ENCODE measurements at places on chromosomes 5 and 9.

DNA sequence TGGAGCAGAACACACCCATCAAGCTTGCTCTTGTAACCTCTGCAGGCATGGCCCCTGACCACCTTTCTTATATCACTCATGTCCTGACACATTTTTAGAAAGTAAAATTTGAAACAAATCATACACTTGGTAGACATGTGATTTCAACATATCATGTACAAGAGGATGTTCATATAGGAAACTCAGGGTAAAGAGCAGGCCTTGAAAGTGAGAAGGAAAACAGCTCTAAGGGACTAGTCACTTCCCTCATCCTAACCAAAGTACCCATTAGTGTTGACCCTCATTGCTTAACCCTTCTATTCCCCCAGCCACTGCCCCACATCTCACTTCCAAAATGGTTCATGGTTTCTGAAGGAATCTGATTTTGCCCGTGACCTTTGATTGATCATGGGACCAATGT lies 492.4 kb upstream of the KLF4 start:
- ATAC-seq: no peak

DNA sequence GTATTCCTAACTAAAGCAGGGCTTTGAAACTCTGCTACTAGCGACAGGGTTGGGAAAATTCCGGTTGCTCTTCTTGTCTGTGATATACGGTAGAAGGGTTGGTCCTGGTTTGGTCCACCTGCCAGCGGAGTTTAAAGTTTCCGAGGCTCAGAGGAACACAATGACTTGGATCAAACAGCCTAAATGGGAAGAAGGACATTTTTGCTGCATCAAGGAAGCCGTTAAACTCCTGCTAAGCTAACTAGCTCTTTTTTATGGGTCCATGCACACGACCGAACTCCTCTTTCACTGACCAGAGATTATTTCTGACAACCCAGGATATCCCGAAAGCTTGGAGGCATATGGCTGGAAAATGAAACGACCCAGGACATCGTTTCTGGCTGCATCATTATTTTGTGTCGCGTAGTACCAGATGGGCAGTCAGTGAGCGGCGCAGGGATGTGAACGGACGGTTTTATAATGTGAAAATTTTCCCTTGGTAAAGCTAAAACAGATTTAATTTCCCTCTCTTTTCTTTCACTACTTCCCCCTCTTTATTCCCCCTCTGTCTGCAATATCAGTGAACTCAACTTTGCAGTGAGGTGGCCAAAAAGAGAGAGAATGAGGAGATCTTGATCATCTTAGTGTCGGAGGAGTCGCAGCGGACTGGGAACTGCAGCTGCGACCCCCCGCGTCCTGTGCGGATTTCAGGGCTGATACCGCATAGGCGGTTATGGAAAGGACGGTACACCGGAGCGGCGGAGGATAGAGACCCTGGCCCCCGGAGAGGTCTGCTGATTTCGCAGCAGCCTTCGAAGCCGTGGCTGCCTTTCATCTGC lies at the start of gene LURAP1L:
TSS of gene LURAP1L (plus strand) at position 160 of the 818 bp plus-strand sequence. CDS start 696 bp downstream, outside the sequence.
- ATAC-seq: peak; percentile 70

- no peak for ATAC-seq
These were observed 49.6 kb upstream of the RAPGEF6 start for GRCh38 chr5:131684595-131684994.

DNA sequence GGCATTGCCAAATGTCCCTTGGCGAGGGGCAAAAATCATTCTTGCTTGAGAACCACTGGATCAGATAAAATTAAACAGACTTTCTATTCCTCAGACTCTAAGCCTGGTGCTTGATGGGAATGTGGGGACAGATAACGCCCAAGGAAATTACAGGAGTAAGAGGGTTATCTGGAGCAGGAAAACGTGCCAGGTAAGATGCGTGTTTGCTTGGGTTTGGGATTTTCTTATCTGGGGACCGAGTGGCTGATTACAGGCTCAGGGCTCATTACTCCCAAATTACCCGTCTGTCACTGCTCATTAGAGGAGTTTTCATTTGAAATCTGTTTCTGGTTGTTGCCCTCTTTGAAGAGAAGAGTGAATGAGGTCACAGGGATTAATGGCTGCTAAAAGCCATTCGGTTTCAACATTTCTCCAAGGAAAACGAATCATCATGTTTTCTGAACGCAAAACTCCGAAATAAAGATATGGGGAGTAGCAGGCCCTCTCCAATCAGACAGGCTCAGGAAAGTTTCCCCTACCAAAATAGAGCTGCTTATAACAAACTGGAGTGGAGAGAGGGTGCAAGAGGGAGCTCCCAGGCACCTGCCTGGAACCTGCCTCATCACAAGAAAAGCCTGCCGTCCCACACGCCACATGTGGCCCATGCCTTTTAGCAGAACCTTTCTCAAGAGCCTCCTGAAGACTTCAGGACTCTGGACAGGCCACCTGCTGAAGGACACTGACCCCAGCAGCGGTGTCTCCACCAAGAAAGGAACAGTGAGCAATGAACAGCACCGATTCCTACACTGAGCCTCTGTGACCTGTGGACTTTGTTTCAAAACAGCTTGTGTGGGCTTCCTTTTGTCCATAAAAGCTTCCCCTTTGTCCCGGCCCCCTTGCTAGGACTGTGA lies 136.4 kb downstream of the ICE1 start:
- ATAC-seq: no peak

DNA sequence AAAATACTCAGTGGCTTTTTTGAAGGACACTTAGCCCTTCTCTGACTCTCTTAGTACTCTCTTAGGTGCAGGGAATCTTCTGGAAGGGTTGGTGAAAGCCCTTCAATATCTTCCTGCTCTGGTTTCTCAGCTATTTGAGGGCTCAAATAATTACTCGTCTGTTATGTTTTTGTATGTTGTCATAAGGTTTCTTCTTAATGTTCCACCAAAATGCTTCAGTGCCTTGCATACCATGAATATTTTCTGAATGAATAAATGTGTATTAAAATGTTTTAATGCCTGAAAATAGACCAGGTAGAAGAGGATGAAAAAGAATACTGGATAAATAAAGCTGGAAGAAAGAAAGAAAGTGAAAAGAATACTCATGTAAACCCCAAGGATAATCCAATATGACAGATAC lies 124.3 kb downstream of the STK32A start:
- ATAC-seq: peak; percentile 25

DNA sequence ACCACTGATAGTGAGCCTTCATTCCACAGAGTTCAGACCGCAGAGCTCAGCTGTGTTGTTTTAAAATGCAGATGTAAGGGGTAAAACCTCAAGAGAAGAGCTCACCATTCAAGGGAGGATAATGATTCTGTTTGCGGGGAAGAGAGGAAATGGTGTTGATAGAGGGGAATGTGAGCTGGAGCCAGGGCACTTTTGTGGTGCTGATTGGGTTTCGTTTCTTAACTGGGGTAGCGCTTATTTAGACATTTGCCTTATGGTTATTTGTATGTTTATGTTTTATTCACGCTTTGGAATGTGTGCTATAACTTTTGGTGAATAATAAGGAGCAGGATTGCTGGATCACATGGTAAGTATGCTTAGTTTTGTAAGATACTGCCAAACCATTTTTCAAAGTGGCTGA lies 42.5 kb downstream of the STXBP1 start:
- no peak for ATAC-seq

DNA sequence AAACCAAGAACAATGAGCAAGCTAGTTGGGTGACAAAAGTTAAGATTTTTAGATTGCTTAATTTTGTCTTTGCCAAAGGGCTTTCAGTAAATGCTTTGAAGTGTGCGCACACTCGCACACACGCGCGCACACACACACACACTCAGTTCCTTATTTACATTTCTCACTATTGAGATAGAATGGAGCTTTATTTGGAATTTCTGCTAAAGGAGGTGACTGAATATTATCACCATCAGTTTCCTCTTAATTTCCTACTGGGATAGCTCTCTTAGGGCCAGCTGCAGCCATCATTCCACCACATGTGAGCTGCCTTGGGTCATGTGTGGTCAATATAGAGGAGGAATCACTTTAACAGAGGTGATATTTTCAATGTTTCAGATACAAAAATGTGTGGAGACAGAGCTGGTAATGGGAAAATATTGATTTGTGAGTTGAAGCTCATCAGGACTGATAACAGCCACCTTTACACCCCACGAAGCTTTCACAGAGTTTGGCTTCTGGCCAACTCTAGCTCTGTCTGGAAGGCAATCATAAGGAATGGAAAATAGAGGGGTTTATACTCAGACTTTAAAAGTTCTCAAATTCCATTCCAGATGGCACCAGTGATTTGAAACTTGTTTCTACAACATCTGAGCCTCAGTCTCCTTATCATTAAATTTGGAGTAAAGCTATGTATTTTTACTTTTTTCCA lies 99.9 kb downstream of the MACIR start:
- ATAC-seq: no peak

DNA sequence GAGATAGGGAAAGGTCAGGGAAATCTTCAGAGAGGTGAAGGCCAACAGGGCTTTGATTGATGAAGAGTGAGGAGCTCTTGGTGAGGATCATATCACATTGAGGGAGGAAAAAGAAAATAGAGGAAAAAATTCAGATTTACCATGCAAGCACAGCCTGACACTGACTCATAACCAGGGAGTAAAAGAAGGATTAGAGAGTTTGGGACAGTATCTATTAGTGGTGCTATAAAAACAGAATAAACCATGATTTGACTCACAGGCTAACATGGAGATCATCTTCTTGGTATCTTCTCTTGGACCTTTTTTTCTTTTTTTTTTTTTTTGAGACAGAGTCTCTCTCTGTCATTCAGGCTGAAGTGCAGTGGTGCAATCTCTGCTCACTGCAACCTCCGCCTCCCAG lies 44.4 kb downstream of the MUSK start:
- no peak for ATAC-seq

GRCh38 chr5:177109810-177110209 lies 23.1 kb downstream of the FGFR4 start:
- ATAC-seq: no peak

DNA sequence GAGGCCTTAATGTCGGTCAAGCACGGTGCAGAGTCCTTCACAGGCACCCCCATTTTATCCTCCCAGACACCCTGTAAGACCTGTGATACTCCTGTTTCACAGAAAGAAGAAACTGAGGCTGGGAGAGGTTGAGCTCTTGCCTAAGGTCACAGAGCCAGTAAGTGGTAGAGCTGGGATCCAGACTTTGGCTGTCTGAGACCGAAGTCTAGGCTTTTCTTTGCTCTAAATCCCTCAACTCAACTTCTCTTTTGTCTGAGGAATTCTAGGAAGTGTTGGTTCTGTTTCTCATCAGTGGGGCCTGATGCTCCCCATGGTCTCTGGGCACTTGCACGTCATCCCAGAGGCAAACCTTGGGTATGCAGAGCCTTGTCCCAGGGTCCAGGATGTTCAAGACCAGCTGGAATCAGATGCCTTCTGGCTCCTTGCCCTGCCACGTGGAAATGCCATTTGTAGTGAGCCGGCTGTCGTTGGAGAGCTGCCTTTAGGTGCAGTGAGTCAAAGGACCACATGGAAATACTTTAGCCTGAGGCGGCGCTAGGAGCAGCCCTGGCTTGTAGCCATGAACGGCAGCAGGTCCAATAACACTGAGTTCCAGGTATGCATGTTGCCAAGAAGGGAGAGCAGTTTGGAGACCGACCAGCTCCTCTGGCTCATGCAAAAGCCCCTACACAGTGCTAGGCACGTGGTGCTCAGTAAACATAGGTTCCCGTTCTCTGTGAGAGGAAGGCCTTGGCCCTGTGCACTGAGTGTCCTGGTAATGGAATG lies 9.2 kb downstream of the DCANP1 start:
- peak; percentile 83 for ATAC-seq
